NCI-H1092 treated with DMSO at 0.1 percent for 48 hours (cell line): ENCODE measurements at places on chromosomes 4 and X.

DNA sequence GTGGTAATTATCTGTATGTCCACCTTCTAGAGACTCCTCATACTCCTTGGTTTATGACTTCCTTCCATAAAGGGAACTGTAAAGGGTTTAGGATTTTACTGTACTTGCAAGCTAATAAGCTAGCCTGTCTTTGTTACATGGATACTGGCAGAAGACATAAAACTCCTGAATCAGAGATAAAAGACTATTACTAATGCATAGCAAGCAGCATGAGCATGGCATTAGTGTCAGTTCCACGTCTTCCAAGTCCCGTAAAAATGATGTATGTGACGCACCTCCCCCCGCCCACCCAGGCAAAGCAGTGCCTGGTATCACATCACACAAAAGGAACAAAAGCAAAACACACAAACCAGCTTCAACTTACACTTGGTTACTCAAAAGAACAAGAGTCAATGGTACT lies 71.0 kb downstream of the SLC10A6 start:
- no peak for DNase-seq

GRCh38 chrX:97705936-97706335 lies 822.2 kb downstream of the RPA4 start:
- DNase-seq: no peak

DNA sequence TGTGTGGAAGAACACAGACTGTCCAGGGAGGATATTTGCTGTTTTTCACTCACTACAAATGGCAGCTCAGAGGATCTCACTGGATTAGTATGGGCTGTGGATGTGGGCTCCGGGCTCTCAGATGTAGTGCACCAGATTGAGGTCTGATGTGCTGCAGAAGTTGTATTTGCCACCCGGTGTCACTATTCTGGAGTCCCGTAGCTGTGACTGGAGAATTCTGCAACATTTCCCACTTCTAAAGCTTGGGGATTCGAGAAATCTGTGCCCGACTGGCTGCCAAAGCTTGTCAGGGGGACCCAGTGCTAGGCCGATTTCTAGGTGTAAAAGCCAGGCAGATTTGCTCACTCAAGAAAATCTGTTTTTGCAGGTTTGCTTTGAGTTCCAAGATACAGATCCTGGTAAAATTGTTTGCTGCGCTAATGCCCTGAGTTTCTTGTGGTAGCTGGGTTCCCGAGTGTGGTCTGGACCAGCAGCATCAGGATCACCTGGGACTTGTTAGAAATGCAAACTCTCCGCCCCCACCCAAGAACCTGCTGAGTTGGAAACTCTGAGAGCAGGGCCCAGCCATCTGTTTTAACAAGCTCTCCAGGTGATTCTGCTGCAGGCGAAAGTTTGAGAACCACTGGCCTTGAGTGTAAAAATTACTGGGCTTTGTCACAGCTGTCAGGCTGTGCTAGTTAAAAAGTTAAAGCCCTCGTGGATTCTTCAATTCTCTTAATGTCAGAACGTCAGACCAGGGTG lies 18.1 kb downstream of the KIT start:
- DNase-seq: no peak

- DNase-seq: no peak
These were observed 26.8 kb downstream of the TRMT2B start for GRCh38 chrX:101025126-101025525.

GRCh38 chr4:74223801-74224200 lies 65.9 kb downstream of the MTHFD2L start:
- DNase-seq: no peak
